ENCODE measurements at places on chromosomes 16 and 17. TPM values are rescaled to one million over a fixed set of nuclear protein-coding genes. Genes with fewer than 3 reads are reported as not detected.

GRCh38 chr17:65064452-65065019 is 8.0 kb upstream of the GNA13 start:
- peak; percentile 55 for DNase-seq

GRCh38 chr17:43679911-43680310 is 18.2 kb upstream of the MEOX1 start:
- no peak for DNase-seq

- no peak for DNase-seq
Measured at GRCh38 chr16:81593481-81593880, 148.9 kb downstream of the CMIP start.

DNA sequence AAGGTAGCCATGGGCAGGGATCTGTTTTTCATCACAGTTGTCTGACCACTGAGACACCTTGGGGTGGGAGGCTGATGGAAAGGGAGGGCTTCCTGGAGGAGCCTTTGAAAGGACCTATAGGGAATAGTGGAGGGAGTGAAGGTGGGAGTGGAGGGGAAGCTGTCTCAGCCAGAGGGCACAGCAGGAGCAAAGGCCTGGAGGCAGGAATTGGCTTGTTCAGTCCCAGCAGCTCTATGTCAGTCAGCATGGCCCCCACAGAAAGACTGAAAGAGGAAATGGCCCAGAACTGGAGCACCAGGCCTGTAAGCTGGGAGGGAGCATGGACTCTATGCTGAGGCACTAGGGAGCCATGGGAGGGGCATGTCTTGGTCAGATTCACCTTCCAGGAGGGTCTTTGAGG is 12.8 kb upstream of the CBFB start:
- DNase-seq = no peak

DNA sequence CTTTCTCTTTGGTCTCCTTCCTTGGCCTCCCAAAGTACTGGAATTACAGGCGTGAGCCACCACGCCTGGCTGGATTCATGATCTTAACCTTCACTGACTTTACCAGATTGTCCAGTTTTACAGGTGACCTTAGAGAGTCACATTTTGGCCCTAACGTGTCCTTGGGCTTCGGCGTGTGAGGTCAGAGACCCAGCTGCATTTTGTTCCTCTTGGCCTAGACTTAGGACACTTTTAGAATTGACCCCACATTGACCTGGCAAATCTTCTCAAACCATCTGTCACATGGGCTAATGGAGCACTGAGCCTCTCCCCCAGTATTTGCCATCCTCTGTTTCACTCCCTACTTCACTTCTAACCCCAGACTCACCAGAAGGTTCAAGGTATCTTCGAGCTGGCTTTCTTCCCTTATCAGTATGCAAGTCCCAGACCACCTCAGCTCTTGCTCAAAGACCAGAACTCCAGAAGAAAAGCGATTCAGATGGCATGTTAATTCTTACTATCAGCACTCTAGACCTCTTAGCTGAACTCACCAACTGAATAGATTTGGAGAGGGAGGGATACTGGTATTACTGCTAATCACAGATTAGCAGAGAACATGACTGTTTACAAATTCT is 1.7 kb upstream of the CYTH1 start:
- DNase-seq = no peak

DNA sequence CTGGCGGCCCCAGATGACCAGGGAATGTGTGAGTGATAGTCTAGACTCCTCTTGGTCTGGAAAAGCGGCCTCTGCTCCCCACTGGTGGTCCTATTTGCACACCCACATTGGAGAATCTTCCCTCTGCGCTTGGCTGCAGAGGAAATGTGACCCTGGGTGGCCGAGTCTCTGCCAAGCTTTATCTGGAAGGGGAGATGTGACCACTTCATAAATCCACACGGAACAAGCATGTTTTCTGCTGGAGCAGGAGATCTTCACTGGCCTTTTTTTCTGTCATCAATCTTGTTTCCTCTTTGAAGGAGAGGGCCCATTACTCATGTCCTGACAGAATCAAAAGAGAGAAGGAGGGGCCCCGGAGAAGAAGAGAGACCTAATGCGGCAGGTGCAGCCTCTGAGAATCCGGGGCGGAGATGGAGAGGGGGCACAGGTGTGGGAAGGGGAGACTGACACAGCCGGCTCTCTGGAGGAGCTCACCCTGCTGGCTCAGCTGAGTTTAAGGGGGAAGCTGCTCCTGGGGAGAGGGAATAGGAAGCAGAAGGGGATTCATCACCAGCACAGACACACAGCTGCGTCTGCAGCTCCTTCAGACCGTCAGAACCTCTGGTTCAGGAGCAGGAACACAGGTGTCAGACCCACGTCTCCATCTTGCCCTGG is 116.3 kb downstream of the SOX9 start:
- DNase-seq = no peak

DNA sequence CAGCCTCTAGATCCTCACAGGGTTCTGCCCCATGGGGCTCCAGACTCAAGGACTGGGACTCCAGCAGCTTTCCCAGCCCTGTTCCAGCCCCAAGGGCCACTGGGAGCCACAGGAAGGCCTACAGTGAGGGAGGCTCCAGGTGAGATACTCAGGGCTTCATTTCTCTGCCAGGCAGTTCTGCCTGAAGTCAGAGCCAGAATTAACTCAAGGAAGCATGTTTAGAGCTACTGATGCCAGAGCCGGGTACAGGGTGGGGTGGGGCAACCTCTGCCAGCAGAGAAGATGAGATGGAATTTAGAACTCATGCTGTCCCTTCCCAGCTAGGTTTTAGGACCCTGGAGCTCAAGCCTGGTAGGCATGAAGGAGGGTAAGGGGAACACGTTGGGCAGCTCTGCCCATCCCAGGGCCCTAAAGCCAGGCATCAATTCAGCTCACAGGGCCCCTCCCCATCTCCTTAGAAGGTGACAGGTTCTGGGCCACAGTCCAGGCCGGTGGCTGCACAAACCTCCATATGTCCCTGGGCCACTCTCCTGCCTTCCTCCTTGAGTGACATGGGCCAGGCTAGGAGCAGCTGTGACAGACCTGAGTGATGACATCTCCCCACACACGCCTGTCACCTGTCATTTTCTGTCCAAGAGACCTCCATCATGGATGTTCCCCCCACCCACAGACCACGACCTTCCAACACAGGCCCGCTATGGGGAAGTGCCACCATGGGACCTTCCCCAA is 24.5 kb upstream of the SPPL2C start:
- no peak for DNase-seq

DNA sequence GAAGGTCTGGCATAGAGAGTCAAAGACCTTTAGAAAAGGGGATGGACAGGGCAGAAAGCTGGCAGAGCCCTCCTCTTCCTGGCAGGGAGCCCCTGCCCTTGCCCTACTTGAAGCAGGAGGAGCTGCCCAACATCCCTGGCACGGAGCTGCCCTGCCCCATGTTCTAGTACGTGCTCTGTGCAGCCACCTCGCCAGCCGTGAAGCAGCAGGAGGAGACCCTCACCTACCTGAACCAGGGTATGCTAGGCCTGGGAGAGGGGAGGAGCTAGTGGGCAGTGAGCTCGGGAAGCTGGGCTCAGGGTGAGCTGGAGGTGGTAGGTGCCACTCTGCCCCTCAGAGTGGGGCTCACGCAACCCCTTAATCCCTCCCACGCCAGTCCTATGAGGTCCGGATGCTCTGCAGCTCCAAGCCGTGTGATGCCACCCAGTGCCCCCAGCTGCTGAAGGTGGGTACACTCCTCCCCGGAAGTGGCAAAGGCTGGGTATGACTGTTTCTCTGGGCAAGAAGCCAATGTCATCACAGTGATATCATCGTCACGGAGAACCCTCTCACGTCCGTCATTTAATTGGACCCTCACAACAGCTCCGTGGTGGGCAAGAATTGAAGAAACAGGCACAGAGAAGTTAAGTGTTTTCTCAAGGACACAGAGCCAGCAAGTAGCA is 12.7 kb upstream of the STAC2 start:
- peak; percentile 35 for DNase-seq

- DNase-seq = peak; percentile 53
Measured at GRCh38 chr17:8125947-8126490, 2.1 kb upstream of the HES7 start.

DNA sequence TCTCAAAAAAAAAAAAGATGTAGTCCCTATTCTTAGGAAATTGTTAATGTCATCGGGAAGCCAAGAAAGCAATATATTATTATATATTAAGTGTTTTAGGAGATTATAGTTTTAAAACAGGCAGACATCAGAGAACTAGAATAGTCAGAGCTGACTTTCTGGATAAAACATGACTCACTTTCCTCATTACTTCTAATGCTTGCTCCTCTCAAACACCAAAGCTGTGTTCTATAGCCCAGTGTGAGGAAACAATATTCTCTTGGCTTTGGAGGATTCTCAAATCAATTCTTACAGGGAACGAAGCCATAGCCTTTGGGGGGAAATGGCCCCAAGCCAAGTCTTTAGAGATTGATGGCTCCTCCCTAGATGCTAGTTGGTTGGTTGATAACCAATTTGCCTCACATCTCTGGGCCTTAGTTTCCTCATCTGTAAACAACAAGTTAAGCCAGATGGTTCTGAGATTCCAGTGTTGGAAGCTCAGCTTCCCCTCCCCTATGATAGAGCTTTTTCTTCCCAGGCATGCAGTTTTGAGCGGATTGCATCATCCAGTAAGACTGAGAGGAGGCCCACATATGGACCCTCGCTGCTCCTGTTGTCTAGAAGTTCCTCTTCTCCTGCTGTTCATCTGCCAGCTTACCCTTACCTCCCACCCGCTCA is 12.4 kb downstream of the NMT1 start:
- DNase-seq = no peak

DNA sequence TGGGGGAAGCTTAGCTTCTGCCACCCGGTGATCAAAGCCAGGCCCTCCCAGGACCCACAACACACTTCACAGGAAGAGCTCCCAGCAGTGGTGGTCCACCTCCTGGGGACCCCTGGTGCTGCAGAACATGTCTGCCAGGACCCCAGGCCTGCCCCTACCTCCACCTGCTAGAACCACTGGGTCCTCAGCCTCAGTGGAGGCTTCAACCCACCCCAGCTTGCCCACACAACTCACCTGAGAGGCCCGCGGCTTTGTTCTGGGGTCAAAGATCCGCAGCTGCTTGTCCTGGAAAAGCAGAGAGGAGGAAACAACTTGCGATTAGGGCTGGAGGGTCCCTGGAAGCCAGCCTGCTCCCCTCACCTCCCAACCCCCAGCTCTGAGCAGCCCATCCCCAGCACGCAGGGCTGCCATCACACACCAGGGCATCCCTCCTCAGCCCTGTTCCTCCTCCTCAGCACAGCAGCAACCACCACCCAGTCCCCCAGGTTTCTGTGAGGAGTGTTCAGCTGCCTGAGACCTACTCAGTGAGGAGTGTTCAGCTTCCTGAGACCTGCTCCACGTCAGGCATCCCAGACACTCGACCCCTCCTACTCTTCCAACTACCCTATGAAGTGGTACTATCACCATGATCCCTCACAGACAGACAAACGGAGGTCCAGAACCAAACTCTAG is 21.2 kb downstream of the CORO7 start:
- no peak for DNase-seq

DNA sequence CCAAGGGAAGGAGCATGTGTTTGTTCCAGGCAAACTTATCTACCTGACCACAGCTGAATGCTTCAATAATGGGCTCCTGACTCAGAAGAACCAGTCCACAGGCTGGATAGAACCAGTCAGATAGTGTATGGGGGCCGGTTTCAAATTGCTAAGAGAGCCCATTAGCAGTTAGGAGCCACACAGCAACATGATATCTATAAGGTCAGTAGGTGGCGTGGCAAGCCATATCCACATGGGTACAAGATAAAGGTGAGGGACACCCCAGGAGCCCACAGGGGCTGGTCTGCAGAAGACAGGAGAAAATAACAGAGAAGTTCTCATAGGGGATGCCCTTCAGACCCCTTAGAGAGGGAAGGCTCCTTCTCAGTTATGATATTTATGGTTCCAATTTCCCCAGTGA is 31.6 kb upstream of the CDRT15 start:
- DNase-seq = peak; percentile 10

DNA sequence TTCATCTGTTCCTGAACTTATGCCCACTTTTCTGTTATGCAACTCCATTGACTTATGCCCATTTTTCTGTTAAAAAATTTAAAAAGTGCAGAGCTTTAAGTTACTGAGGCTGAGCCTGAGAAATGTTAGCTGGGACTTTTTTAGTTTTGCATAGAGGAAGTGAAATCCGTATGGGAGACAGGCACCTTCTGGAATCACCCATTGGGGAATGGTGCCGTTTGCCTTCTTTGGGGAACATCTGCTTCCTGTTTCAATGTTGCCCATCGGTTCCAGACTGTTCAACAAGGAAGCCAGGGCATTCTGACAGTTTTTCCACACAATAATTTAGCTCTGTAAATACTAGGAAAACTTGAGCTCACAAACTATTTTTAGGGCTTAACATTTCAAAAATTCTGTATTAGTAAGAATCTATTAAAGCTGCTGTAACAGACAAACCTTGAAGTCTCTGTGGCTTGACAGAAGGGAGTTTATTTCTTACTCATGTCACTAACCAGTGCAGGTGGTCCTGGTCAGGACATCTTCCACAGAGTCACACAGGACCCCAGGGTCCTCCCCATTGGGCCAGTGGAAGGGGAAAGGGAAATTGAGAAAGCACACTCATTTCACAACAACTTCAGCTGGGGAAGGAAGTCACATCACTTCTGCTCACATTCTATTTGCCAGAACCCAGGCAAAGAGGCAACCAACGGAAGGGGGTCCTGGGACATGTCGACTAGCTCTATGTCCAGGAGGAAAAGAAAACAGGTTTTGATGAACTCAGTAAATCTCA is 17.2 kb downstream of the PRKCB start:
- no peak for DNase-seq

DNA sequence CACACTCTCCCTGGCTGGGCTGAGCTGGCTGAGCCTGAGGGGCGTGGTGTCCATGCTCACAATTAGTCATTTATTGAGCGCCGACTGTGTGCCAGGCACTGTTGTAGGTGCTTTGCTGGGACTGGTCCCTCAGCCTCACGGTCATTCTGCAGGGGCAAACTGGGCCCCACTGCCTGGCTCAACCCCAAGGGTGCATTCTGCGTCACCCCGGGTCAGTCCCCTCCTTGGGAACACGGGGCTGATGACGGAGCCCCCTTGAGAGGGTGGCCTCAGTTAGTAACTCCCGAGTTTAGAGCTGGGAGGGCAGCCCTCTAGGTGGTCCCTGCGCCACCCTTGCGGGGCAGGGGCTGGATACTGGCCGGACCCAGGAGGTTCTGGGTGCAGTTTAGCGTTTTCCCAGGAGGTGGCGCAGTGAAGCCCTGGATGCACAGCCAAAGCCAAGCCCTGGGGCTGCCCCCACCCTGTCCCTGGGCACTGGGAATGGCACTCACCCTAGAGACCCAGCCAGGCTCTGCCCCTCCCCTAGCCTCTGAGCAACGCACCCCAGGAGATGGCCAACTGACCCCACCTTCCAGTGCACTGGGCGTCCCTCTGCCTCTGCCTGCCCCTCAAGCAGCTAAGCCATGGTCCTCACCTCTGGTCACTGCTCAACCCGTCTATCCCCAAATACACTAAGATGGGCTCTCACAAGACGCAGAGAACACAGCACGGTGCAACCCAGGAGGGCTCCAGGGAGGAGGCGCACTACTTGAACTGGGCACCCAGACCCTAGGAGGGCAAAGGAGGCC is 243.2 kb upstream of the GSE1 start:
- DNase-seq = peak; percentile 52

GRCh38 chr16:27547851-27548250 is 1.9 kb downstream of the GTF3C1 start:
- no peak for DNase-seq

PIPOX gene
- total RNA-seq = not detected

CARD14 gene
- total RNA-seq = 23.2 TPM

PTX4 gene
- total RNA-seq = not detected

HOXB6 gene
- 5.2 TPM for total RNA-seq

CA7 gene
- total RNA-seq = not detected

HOXB4 gene
- 0.48 TPM for total RNA-seq

ALOX12B gene
- total RNA-seq = 0.21 TPM
